ENCODE measurements at places on chromosomes 5 and 9.

DNA sequence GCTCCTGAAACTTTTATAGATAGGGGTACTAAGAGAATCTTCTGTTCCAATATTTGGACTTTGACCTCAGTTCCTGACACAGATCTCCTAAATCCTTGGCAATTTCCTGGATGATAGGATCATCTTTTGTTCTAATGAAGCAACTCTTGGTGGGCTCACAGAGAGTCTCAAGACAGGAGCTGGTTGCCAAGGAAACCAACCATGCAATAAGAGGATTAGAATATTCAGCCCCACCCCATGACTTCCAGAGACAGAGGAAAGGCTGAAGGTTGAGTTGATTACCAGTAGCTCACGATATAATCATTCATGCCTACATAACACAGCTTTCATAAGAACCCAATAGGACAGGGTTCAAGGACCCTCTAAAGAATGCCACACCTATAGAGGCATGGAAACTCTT is 2050.2 kb upstream of the CDH6 start:
- DNase-seq = no peak

DNA sequence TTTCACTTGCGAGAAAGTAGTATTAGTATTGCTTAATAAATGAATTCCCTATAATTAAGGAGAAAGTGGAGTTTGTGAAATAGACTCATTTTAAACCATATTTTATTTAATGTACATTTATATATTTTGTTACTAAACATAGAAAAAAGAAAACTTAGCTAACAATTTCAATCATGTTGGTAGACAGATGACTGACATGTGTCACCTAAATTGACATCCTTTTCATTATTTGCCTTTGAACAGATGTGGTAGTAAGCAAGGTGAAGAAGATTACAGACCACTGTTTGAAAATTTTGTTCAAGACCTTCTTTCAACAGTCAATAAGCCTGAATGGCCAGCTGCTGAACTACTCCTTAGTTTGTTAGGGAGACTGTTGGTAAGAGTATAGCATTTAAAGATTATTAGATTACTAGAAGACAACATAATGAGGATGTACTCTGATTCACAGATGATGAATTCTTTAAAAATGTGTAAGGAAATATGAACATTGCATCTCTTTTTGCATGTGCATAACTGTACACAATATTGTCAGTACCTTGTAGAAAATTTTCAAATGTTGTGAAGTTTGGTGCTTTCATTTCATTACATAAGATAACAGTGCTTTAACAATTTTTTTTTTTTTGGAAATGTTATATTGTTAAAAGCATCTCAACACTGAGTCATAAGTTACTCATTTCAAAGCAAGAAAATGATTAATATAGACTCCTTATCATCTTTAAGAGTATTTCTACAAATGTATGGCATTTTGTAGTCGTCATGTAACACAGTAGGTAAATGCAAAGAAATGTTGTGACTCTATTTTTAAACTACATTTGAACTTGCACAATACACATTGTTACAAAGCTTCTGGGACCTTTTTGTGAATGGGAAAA is 139.5 kb downstream of the NIPBL start:
- no peak for DNase-seq

- no peak for DNase-seq
Measured at GRCh38 chr5:32100230-32100629, 73.9 kb downstream of the GOLPH3 start.

DNA sequence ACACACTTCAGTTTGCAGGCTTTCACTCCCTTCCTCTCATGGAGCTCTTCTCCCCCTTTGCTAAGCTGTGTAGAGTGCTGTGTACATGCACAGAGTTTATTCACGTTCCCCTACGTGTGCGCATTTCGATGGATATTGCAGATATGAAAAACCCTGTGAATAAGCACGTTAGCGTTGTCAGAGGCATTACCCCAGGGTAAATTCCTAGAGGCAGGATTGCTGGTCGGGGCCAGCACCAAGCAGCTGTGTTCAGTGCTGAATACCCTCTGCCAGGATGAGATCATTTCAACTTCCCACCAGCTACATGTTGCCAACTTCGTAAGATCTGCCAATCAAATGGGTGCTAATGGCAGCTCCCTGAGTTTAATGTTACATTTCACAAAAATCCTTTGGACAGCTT is 172.3 kb upstream of the PPP1R26 start:
- DNase-seq = no peak

GRCh38 chr5:2165615-2166305 is 283.0 kb upstream of the IRX4 start:
- no peak for DNase-seq

DNA sequence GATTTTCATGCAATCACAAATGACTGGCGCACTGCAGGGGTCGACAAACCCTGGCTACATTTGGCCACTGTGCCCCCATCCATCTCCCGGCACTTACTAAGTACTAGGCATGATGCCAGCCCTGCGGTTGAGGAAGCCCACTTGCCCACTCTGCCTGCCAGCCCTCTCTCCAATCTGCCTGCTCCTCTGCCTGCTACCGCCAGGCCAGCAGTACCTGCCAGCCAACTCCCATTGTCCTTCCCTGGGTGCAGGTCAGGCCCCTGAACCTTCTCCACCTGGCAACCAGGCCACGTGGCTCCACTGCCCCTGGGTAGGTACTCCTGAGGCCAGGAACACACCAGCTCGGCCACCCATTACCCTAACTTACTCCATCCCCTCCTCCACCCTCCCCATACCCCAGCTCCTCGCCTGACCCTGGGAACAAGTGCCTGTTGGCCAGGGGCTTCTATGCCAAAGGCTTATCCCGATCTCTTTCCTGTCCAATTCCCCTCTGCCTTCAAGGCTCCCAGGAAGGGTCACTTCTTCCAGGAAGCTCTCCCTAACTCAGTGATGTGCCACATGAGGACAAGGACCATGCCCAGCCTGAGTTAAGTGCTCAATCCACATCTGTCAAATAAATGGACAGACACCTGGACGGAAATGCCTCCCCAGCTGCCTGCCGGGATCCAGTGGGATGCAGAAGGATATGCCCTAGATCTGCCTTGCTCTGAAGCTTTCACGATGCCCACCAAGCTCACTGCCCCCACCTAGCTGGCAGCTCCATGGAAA is 6.6 kb downstream of the EEIG1 start:
- no peak for DNase-seq

DNA sequence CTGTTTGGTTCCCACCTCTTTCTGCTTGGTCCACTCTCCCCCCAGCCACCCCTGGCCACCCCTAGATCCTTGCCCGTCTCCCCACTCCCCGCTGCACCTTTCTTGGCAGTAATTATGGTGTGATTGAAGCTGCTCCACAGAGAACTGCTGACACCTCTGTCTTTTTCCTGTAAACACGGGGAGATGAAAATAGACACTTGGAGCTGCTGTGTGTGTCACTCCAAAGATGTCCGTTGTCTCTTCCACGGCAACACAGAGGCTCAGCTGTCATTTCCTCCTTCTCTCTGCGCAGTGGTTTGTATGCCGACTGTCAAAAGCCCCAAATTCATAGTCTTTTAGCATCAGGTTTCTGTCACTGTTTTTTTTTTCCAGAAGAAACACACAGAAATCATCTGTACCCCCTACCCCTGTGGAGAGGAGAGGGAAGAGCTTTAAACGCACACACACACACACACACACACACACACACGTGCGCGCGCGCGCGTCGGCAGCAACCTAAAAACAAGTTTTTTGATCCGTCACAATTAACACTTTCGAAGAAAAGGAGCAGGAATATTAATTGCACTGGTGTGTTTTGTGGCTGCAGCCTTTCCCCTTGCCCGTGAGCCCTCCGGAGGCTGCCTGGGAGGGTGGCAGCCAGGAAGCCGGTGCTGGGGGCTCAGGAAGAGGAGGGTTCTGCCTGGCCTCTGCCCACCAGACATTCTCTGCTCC is 39.8 kb downstream of the ASS1 start:
- no peak for DNase-seq

- DNase-seq = no peak
Measured at GRCh38 chr5:62948301-62948700, 369.7 kb downstream of the LRRC70 start.

- DNase-seq = no peak
Measured at GRCh38 chr5:73387601-73388305, 60.8 kb downstream of the FOXD1 start.

- no peak for DNase-seq
Measured at GRCh38 chr5:79157305-79157704, 45.7 kb downstream of the BHMT start.

- no peak for DNase-seq
Measured at GRCh38 chr9:95100071-95100627, 217.4 kb downstream of the FANCC start.

GRCh38 chr5:108530706-108531105 is 148.8 kb upstream of the FBXL17 start:
- no peak for DNase-seq

DNA sequence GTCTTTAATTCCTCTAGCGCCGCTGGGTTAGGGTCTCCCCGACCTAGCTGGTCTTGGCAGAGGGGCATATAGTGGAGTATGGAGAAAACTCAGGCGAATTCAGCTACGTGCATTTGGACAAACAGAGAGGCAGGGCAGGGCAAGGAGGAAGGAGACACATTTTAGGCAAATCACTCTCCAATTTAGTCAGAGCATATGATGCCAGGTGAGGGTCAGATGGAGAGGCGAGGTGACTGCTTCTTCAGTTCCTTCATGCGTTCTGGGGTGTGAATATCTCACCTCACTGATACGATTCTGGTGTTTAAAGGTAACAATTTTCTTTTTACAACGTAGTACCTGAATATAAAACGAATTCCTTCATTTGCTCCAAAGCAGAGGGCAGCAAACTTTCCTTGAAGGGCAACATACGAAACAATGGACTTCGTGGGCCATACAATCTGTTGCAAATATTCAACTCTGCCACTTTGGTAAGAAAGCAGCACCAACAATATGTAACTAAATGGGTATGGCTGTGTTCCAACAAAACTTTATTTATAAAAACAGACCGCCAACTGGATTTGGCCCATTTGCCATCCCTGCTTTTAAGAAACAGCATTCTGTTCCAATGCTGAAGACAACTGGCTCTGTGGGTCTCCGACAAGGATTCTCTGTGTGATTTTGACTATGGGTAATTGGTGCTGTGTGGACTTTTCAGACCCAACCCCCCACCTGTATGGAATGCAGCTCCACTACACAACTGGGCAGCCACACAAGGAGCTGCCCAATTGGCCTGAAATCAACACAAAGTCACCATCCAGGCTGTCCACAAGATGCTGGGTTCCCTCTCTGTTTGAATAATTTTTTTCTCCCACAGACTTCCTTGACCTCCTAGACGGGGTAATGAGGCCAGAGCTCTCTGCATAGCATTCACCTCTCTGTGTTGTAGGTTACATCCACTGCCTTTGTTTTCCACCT is 53.8 kb downstream of the RAPGEF1 start:
- no peak for DNase-seq

DNA sequence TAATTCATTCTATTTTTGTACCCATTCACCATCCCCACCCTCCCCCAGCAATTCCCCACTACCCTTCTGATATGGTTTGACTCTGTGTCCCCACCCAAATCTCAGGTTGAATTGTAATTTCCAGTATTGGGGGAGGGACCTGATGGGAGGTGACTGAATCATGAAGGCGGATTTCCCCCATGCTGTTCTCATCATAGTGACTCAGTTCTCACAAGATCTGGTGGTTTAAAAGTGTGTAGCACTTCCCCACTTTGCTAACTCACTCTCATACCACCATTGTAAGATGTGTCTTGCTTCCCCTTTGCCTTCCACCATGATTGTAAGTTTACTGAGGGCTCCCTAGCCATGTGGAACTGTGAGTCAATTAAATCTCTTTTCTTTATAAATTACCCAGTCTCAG is 25.9 kb upstream of the TESK1 start:
- no peak for DNase-seq

DNA sequence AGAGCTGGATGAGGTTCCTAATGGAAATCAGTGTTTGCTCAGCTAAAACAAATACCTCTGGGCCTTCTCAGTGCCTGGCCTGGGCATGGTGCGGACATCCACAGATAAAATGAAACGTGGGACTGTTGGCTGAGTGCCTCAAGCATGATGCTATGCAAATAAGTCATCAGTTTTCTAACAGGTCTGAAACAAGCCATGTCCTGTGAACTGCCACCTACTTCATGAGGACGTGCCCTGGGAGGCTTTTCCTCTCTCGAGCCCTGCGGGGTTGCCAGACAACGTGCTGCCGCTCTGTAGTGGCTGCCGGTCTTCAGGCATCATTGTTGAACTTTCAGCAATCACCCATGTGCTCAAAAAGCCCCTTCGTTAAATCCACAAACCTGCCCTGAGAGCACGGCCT is 240.4 kb upstream of the IRX2 start:
- no peak for DNase-seq

- DNase-seq = no peak
Measured at GRCh38 chr5:78672154-78672553, 23.6 kb upstream of the LHFPL2 start.

DNA sequence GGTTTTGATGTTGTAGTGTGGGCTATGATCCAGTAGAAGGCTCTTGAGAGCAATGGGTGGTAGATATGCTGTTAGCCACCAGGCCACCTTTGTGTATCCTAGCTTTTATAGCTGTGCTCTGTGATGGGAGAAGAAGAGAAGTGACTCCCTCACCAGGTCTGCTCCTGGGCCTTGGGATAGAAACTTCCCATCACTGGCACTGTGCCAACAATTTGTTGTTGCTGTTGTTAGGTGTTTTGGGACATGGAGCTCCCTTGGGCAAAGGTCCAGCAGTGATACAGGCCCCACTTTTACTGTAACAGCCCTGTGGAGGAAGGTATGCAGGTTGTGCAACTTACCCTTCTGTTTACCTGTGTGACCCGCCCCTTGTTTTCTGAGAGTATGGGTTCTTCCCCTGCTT is 570.9 kb upstream of the GRIN3A start:
- DNase-seq = no peak

Measured in activated CD4-positive, CD25-positive, alpha-beta regulatory T cell (primary cell).